ENCODE measurements at places on chromosomes 3 and 15.
A peak's percentile ranks its signal among the peaks of the same experiment; 100 is the strongest.

DNA sequence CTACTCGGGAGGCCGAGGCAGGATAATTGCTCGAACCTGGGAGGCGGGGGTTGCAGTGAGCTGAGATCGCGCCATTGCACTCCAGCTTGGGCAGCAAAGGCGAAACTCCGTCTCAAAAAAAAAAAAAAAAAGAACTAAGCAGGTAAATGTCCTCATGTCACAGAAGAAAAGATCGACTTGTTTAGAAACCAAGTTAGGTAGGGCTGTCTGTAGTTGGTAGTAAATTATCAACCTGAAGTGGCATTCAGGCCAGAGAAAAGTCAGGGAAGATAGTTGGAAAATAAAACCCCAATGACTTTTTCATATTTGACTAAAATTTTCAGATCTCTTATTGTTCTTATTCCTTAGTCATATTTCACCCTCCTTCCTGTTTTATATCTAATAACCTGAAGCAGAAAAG lies 55.4 kb downstream of the ZNF609 start:
- H3K4me3 ChIP-seq = no peak overlapping the region

- no peaks in the 10 kb centered on the region for H3K36me3 ChIP-seq
- DNase-seq = peak; percentile 57
- peak overlapping the region; percentile 56 for H3K27ac ChIP-seq
Measured at GRCh38 chr3:50365080-50365841, 5.9 kb upstream of the TMEM115 start.

DNA sequence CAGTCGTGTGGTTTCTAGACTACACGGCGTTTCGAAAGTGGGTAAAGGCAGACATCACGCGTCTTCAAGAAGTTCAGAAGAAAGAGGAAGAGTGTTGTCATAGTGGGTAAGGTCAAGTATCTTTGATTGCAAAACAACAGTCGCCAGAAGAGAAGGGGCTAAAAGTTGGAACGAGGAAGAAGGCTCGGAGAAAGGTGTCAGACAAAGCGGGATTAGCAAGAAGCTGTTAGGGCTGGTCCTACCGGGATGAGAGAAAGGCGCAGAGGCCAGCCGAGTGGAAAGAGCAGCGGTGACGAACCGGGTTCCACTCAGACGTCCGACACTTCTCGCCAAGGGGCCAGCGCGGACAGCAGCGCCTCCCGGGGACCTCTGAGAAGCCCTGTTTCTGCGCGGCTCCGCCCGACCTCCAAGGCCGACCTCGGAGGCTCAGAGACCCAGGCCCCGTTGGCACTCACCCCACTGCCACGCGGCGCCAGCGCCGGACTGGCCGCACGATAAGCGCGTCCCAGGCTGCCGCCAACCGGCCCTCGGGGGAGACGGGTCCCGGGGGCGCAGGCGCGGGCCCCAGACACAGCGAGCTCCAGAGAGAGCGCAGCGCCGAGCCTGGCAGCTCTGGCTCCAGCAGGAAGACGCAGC lies 436 bp downstream of the ADPGK start:
- DNase-seq = no peak
- H3K27ac ChIP-seq = peak overlapping the region; percentile 96
- peak overlapping the region; percentile 76 for H3K4me3 ChIP-seq
- H3K27me3 ChIP-seq = no peaks in the 10 kb centered on the region
- peaks cover 23% of the 10 kb centered on the region for H3K4me1 ChIP-seq

- DNase-seq = no peak
- H3K4me3 ChIP-seq = no peak overlapping the region
- no peak overlapping the region for H3K27ac ChIP-seq
- no peaks in the 10 kb centered on the region for H3K27me3 ChIP-seq
- H3K36me3 ChIP-seq = no peaks in the 10 kb centered on the region
Measured at GRCh38 chr3:81432456-81432855, 329.0 kb downstream of the GBE1 start.

DNA sequence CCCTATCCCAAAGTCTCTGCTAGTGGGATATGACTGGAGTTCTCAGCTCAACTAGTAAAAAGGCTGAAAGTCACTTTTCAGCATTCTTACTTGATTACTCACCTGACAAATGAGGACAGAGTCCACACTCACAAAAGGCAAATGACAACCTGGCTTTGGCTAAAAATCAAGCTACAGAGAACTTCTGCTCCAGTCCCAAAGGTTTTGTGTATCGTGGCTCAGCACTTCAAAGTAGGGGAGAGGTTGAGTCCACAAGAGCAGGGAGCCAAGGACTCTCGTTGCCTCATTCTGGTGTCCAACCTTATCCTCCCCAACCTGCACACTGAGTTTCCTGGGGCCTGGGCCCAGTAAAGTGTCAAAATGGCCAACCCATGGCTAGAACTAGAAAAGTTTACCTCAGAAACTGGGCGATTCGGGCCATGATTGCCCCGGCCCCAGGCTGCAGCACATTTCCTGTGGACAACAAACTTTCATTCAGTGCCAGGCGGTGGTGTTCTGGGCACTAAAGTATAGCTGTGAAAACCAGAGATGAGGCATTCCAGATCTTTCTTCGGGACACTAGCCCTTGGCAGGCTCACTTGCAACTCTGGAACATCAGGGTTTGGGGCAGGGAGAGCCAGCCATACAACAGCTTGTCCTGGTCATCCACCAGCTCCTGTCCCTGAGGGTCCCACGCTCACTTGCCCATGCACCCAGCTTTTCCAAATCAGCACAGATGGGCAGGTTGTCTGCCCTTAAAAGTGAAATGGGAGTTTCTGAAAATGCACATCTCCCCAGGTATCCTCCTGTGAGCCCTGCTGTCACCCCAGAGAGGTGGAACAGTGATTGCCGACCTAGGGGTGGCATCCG lies 3.1 kb downstream of the ACAA1 start:
- H3K27me3 ChIP-seq = no peaks in the 10 kb centered on the region
- H3K4me3 ChIP-seq = no peak overlapping the region
- H3K36me3 ChIP-seq = peaks cover 57% of the 10 kb centered on the region
- H3K27ac ChIP-seq = no peak overlapping the region

DNA sequence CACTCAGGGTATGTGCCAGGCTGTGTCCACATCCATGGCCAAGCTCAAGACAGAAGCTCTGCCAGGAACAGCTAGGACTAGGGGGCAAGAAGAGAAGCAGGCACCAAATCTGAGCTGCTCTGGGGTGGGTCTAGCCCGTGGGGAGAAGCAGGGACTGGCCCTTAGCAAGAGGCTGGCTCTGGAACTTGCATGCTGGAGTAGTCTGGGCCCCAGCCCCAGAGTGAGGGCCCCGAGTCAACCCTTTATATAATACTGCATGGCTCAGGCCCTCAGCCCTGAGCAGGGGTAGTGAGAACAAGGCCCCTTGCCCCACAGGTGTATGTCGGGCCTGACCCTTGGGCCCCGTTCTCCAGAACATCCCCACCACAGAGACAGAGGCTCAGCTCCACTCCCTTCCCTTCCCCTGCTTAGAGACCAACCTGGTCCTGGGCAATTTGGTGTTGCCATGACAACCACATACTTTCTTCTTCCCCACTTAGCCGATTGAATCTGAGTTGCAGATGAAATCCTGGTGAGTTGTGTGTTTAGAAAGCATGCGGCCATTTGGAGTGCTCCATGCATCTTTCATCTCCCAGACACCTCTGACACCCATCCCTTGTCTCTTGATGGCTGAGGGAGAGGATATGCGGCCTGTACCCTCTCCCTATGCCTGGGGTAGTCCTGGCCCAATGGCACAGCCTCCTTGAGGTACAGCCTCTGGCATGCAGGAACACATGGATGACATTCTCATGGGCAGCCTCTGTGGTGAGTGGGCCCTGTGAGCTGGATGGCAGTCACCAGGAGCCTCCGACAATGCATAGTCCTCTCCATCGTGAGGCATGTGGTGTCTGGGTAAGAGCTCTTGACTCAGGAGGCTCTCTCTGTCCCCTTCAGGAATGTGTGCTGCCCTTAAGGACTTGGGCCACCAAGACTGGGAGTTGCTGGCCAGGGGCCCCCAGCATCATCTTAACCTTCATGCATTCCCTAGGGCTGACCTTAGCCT lies 29.2 kb upstream of the SFMBT1 start:
- no peak for DNase-seq
- no peak overlapping the region for H3K4me3 ChIP-seq
- no peak overlapping the region for H3K27ac ChIP-seq
- H3K4me1 ChIP-seq = peaks cover 8% of the 10 kb centered on the region
- H3K36me3 ChIP-seq = no peaks in the 10 kb centered on the region

- H3K4me1 ChIP-seq = peaks cover 16% of the 10 kb centered on the region
- H3K4me3 ChIP-seq = no peak overlapping the region
- peak; percentile 43 for DNase-seq
- peak overlapping the region; percentile 95 for H3K27ac ChIP-seq
- no peaks in the 10 kb centered on the region for H3K27me3 ChIP-seq
Measured at GRCh38 chr3:194268654-194269512, 82.2 kb downstream of the CPN2 start.

DNA sequence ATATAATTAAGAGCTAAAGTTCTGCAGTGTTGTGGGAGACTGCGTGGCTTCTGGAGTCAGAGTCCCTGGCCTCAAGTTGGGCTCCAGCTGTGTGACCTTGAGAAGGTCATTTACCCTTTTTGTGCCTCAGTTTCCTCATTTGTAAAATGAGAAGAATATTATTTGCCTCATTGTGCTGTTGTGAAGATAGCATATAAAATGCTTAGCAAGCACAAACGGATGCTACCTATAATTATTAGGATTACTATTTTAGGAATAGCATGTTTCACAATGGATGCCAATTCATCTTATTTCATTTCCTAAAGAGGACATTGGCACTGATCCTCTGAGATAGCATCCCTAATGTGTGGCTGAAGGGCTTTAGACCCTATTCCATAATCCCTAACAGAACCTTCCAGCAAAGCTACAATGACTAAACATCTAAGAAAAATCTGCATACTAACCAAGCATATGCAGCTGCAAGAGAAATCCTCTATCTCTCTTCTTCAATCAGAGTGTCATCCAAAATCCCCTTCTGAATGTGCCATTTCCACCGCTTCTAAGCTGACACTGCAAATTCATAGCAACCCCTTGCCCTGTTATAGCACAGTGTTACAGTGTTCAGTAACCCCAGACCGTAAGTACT lies 148.3 kb downstream of the RBMS3 start:
- H3K4me1 ChIP-seq = peaks cover 40% of the 10 kb centered on the region
- H3K27me3 ChIP-seq = no peaks in the 10 kb centered on the region
- H3K4me3 ChIP-seq = no peak overlapping the region
- DNase-seq = no peak
- H3K27ac ChIP-seq = peak overlapping the region; percentile 11
- no peaks in the 10 kb centered on the region for H3K36me3 ChIP-seq

- no peak overlapping the region for H3K27ac ChIP-seq
- no peaks in the 10 kb centered on the region for H3K4me1 ChIP-seq
- H3K36me3 ChIP-seq = no peaks in the 10 kb centered on the region
- H3K4me3 ChIP-seq = no peak overlapping the region
- DNase-seq = no peak
- H3K27me3 ChIP-seq = no peaks in the 10 kb centered on the region
Measured at GRCh38 chr3:175065497-175065896, 206.4 kb downstream of the NAALADL2 start.

DNA sequence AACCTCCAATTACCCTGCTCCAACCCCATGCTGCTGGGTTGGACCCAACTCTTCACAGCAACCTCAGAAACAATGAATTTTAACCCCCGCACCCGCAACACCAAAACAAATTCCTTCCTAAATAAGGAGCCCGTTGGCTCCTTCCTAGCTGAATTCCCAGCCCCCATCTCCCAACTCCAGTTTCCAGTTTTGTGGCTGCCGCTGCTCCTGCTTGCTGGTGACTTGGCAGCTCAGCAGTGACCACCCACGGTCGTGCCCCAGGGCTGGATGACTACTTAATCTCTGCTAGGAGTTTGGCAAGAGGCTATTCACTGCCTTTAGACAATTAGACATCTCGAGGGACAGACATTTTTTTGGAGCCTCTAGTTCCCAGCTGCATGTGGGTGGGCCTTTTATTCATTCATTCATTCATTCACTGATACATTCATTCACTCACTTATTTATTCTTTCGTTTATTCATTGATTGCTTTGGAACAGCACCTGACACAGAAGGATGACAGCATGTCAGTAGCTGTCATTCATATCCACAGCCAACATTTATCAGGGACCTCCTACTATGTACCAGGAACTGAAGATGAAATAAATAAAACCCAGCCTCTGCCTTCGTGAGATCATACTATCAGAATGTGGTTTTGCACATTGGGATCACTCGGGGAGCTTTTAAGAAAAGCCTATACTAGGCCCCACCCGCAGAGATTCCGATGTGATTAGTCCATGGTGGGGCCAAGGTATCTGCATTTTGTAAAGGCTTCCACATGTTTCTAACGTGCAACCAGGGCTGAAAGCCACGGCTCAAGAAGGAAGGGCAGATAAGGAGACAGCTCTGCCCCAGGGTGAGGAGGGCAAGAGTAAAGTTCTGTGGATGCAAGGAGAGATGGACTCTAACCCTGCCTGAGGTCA lies 256.5 kb downstream of the SHQ1 start:
- no peak overlapping the region for H3K27ac ChIP-seq
- H3K27me3 ChIP-seq = no peaks in the 10 kb centered on the region
- H3K4me1 ChIP-seq = peaks cover 6% of the 10 kb centered on the region
- H3K4me3 ChIP-seq = no peak overlapping the region

DNA sequence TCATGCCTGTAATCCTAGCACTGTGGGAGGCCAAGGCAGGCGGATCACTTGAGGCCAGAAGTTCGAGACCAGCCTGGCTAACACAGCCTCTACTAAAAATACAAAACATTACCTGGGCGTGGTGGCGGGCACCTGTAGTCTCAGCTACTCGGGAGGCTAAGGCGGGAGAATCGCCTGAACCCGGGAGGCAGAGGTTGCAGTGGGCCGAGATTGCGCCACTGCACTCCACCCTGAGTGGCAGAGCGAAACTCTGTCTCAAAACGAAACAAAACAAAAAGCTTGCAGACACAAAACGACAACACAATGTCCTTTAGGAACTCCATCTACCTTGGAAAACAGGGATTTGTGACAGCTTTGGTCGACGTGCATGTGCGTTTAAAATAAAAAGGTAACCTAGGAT lies 716 bp upstream of the KLHL24 start:
- H3K36me3 ChIP-seq = no peaks in the 10 kb centered on the region
- peak overlapping the region; percentile 92 for H3K27ac ChIP-seq
- no peaks in the 10 kb centered on the region for H3K27me3 ChIP-seq
- H3K4me1 ChIP-seq = peaks cover 16% of the 10 kb centered on the region
- peak overlapping the region; percentile 95 for H3K4me3 ChIP-seq

All from ascending aorta (tissue), 2 donors.